ENCODE measurements at places on chromosomes 2 and 18. TPM values are rescaled to one million over a fixed set of nuclear protein-coding genes. Genes with fewer than 3 reads are reported as not detected.

- DNase-seq: peak; percentile 91
Measured at GRCh38 chr2:171522052-171522787, at the start of gene CYBRD1. CYBRD1 (plus strand) TSS chr2:171522474; CDS start chr2:171522546, 72 bp downstream.

DNA sequence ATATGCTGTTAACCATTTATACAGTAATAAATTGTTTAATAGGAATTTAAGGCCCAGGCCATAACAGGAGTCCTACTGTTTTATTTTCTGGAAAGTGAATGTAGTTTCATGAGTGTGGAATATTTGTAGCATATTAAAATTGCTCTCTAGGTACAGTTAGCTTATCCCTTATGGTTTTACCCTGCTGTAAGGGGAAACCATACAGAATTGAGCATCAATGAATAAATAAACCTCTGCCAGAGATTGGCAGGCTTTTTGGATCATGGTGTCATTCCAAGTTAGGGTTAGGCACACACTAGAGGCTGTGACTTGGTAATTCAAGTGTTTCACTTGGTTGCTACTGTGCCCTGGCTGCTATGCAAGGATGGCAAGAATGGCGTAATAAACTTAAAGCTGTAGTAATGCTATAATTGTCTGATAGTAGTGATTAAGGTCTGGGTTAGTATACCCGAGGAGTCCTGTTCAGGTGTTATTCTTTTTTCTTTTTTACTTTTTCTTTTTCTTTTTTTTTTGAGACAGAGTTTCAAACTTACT, 30.4 kb downstream of the BMPR2 start:
- no peak for DNase-seq

DNA sequence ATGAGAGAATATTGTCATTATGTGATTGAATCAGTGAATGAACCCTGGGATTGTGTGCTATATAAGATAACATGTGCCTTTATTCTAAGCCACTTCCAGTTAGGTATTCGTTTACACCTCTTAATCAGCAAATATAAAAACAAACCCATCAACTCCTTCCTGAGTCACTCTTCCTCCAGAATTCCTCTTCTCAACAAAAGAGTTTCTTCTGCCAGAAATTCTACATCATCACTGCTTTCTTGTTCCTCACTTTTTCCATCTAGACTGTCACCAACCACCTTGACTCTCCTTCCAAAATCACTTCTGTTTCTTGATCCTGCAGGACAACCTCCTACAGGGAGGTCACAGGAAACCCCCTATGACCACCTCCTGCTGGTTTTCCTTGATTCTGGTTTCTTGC, 261.4 kb downstream of the CYP26B1 start:
- DNase-seq: no peak

- DNase-seq: no peak
Measured at GRCh38 chr2:100397118-100397860, 20.2 kb downstream of the CHST10 start.

DNA sequence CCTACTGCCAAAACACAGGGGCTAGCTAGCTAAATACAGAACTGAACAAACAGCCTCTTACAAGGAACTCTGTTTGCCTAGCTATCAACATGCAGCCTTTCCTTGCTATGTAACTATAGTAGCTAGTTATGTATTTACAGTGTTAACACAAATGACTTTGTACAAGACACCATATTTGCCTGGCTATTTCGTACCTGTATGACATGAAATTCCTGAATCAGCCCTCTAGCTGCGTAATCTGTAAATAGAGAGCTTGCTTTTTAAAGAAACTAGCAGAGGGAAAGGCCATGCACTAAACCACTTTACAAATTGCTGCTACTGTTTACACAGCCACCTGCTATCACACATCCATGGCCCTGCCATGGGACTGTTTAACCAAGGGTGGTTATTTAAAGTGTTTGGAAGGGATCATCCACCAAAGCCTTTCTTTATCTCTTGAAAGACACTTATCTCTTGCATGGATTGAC, 248.7 kb downstream of the TFCP2L1 start:
- DNase-seq: peak; percentile 90

GRCh38 chr2:136065384-136065783, 52.6 kb downstream of the CXCR4 start:
- DNase-seq: no peak

- no peak for DNase-seq
Measured at GRCh38 chr18:41842886-41843285, 112.1 kb upstream of the PIK3C3 start.

DNA sequence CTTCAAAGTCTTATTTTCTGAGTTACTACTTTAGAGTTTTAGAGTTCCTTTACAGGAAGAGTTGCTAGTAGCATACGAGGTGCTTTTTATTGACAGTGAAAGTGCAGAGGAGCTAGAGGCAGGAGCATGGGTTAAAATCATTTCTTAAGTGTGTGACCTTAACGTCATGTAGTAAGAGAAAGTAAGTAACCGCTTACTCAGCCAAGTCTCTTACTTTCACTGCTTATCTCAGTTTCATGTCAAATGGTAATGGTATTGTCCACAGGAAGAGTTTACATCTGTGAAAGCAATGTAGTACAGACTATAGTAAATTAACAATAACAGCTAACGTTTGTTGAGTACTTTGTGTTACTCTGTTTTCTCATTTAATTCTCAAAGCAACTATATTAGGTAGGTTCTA, 12.6 kb downstream of the NDUFAF7 start:
- no peak for DNase-seq

DNA sequence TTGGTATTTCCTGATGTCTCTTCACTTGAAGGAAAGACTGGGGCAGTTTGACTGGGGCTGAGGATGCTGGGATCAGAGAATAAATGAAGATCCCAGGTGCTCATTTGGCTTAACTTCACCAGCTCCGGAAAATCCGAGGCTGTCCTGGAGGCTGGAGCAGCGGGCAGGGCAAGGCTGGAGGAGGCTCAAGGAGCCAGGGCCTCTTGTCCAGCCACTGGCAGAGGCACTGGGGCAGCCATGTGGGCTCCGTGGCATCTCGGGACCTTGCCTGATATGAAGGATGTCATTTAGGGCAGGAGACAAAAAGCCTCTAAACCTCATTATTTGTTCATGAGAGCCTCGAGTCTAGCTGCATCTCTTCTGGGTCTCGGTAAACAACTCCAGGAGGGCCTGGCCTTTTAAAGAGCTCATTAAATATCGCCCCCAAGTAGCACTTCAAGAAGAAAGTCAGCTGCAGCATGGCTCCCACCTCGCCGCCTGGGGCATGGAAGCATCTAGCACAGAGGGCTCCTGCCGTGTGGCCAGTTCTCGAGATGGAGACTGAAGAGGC, 13.5 kb upstream of the GPR55 start:
- DNase-seq: no peak

DNA sequence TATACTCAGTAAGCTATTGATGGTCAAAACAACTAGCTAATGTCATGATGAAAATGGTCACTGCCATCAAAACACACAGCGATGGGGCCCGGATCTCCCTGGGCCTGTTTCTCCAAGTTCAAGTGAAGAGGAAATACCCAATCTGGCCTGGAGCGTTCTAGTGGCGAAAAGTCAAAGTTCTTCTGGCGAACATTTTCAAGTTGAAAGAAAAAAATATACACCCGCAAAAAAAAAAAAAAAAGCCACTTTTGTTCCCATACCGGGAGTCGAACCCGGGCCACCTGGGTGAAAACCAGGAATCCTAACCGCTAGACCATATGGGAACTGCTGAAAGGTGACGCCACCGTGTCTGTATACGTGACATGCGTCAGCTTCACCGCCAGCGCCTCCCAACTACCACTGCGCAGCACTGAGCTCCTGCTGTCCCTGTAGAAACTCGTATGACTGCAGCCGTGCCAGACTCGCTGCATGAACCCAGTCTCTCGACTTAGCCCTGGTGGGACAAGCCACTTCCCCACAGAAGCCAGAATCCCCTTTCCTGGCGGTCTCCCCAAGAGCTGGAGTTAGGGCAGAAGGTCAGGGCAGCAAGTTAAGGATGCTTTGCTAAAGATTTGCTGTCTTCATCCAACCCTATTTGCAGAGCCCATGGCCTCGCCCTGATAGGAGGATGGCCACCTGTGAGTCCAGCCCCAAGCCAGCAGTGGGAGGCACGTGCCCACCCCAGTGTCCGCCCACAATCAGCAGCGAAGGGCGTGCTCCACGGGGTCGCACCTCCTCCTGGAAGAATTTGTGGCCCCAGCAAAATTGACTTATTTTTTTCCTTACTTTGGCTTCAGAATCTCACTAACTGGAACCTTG, 5.6 kb upstream of the IMP4 start:
- peak; percentile 90 for DNase-seq

DNA sequence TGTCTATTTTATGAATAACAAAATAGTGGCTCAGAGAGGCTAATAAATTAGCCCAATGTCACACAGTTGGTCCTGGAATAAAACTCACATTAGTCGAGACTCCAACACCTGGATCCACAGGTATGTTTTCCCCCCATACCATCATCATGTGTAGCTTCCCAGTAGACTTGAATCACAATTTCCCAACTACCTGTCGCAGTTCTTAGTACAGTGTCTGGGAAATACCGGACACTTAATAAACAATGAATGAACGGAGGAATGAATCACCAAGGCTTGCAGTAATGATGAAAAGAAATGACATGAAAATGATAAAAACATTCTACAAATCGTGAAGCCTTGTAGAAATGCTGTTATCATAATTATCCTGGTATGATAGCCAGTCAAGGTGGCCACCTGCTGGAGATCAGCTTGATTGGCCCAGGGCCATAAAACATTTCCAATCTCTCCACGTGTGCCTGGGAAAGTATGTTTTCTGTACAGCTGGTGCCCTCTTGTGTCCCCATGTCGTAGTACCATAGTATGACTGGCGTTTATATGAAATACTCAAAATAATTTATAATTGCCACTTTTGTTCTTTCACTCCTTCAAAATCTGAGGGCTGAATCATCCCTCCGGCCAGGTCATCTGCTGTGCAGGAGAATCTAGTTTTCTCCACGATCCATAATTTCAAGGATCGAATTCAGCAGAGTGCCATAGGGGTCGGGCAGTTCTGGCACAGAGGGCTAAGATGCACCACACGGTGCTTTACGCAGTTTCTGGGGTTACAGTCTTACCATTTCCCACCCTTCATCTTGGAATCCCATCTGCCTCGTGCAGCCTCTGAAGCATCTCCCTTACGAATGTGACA, 95.4 kb downstream of the LAMA1 start:
- peak; percentile 73 for DNase-seq

DNA sequence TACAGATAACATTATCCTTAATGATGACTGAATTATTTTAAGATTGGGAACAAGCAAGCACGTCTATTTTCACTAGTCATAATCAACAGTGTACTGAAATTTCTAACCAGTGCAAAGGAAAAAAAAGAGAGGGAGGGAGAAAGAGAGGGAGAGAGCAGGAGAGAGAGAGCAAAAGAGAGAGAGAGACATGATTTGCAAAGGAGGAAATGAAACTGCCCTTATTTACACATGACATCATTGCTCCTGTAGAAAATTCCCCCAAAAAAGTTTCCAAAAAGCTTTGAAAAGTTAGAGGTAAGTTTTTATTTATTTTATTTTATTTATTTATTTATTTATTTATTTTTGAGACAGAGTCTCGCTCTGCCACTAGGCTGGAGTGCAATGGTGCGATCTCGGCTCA, 355.3 kb upstream of the CELF4 start:
- no peak for DNase-seq

DNA sequence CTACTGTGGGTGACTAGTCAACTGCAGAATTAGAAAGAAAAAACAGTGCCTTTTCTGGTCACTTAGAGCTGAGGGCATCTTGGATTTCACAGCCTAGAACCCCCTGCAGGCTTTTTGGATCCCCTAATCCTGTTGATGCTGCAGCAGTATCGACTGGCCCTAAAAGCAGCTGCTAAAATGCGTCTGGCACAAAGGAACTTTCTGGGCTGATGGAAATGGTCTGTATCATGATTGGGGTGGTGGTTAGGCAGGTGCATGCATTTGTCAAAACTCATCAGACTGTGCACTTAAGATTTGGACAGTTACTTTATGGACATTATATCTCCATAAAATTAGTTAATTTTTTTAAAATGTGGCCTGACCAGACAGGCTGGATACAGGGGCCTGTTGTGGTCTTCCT, 149.8 kb downstream of the KLHL29 start:
- no peak for DNase-seq

- DNase-seq: no peak
Measured at GRCh38 chr2:71608441-71608840, 155.1 kb downstream of the DYSF start.

DNA sequence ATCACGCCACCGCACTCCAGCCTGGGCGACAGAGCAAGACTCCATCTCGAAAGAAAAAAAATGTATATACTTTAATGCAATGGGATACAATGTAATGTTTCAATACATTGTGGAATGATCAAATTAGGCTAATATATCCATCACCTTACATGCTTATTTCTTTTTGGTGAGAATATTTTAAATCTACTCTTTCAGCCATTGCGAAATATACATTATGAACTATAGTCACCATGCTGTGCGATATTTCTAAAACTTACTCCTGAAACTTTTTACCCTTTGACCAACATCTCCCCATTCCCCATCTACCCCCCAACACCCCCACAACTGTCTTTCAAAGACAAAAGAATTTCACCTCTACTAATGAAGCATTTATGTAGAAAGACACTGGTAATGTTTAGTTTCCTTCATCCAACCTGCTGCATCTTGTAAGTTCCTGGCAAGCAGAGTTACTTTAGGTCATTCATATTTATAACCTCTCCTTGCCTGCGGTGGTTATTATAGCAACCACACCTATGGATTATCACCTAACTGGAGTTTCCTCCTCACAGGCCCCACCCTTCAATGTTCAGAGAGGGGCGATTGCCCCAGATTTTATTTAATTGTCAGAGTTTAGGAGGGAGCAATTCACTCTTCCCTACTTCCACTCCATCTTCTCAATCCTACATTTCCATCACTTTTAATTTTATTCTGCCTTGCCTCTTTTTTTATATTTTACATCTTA, 1.2 kb upstream of the ME2 start:
- peak; percentile 44 for DNase-seq

DNA sequence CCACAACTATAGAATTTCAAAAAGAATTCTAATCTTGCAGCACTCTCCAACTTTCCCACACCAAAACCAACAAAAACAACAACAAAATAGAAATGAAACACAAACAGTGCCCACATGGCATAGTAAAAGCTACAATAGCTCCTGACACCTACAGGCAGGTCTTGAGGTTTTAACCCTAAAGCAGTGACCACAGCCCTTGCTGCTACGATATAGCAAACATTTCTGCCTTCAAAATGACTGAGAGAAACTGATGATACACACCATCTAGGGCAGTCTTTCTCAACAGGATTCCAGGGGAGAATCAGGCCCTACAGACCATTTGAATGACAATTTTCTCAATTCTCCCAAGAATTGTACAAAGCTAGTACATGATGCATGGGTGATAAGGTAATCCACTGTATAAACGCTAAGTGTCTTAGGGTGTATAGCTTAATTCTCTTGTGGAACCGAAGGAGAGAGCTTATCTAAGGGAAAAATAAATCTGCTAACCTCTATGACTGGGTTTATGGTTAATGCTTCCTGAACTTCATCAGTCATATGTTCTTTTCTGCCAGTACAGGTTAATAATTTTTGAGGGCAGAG, 46.5 kb downstream of the TRAK2 start:
- no peak for DNase-seq

The ALPP gene
- polyA plus RNA-seq: not detected

The MOCOS gene
- polyA plus RNA-seq: 4.6 TPM

The DOK6 gene
- polyA plus RNA-seq: 1.7 TPM

The SOX11 gene
- 0.06 TPM for polyA plus RNA-seq

The TEX51 gene
- polyA plus RNA-seq: not detected

The ECEL1 gene
- 0.35 TPM for polyA plus RNA-seq

The ARHGAP25 gene
- 6.3 TPM for polyA plus RNA-seq

The OSR1 gene
- 7.0 TPM for polyA plus RNA-seq

The CDCA7 gene
- 1.9 TPM for polyA plus RNA-seq

The UGT1A3 gene
- not detected for polyA plus RNA-seq

The SKOR2 gene
- polyA plus RNA-seq: not detected

The IL36RN gene
- polyA plus RNA-seq: 1.8 TPM

The C2orf81 gene
- polyA plus RNA-seq: 2.2 TPM
